Kidney glomerular epithelial cell (primary cell): ENCODE measurements at places on chromosomes 4 and X.
A peak's percentile ranks its signal among the peaks of the same experiment; 100 is the strongest.

DNA sequence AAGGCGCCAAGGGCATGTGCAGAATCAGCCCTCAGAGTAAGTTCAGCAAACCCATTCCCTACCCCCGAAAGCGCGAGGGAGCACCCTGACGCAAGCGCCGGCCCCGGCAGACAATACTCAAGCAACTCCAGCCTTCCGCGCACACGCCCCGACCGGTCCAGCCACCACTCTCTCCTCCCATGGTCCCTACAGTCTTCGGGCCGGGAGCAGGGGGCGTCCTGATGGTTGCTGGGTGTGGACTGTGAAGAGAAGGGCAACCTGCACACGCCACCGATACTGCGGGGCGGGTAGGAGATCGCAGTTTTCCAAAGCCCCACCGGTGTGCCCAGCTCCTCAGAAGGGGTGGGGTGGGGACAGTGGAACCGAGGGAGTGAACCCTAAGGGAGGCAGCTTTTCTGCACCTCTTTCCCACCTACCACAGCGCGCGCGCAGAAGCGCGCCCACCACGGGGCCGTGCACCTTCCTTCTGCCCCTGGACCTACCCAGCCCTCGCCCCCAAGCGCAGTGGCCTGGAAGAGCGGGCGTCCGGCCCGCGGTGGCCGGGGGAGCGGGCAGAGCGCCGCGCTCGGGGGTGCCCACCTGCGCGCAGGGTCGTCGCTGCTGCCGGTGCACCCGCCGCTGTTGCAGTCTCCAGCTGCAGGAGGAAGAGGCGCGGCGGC lies 650.2 kb upstream of the DIPK2B start:
- no peak for DNase-seq

- DNase-seq = no peak
Observed at GRCh38 chr4:26076000-26076587, 162.1 kb downstream of the SMIM20 start.

DNA sequence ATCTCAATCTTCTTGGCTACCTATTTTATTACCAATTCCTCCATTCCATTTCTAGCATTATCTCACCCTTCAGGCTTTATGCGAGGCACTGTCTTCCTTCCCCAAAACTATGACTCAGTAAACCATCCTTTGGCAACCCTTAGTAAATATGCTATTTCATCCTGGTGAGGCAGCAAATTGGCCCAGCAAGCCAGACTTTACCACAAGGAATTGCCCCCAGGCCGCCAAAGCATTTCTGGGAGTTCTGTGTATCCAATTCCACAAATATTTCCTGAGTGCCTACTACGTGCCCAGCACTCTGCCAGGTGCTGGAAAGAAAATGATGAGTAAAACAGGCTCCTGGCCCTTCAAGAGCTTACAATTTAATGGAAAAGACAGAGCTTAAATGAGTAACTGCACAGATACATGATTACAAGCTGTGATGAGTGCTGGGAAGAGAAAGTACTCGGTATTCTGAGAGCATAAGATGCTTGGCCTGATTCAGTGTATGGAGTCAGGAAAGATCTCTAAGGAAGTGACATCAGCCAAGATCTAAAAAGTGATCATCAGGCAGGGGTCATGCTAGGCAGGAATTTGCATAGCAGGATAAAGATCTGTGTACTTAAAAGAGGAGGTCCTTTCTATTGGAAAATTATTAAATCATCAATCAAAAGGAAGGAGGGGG lies 193.8 kb downstream of the ADAMTS3 start:
- DNase-seq = no peak

DNA sequence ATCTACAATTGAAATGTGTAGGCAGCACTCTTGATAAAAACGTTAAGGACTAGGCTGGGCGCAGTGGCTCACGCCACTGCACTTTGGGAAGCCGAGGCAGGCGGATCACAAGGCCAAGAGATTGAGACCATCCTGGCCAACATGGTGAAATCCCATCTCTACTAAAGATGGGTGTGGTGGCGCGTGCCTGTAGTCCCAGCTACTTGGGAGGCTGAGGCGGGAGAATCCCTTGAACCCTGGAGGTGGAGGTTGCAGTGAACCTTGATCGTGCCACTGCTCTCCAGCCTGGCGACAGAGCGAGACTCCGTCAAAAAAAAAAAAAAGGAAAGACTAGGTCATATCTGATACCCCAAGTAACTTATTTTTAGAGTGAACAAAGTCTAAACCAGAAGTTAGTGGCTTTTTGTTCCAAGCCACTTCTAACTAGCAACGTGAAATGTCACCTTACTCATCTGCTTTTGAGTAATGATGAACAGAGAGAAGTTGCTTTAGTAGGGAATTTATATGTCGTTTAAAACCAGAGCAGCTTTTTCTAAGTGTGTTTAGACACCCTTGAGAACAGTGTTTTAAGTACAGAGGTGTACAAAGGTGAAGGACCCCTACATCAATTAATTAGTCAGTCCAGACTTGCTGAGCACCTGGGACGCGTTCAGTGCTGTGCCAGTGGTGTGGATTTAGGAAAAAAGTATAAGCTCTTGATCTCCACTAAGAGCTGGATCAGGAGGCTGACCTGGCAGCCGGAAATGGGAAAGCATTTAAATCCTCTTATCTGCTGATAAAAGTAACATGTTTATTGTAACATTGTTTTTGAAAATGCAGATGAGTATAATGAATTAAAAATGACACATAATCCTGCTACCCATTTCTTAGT lies 23.5 kb downstream of the SPRY1 start:
- no peak for DNase-seq

DNA sequence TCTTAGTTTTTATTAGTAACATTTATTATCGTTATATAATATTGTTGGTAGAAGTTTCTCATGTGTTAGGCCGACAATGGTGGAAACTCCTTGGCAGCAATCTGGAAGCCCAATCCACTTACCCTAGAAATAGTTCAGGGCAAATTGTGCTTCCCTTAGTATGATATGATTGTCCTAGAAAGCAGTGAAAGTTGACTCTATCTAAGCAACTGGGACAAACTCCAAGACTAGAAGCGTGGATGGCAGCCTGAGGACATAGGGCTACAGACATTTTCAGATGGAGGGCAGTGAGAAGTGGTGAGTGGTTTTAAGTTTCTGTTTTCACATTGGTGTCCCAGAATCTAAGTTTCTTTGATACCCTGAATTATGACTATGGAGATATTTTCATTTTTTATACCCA lies 63.3 kb upstream of the TRPC3 start:
- no peak for DNase-seq

DNA sequence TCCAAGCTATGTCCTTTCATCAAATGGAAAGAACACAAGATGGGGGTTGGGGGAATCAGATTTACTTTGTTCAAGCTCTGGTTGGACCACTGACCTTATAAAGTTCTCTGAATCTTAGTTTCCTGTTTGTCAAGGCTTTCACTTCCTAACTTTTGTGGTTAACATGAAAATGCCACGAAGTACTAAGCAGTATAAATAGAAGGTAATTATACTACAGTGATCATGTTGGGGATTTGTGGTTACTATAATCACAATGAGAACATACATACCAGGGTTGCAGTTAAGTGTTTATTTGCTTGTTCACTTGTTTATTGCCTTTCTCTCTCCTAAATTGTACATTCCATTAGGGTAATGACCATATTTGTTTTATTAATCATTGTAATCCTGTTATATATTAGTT lies 53.2 kb downstream of the SPRY1 start:
- DNase-seq = peak; percentile 60

DNA sequence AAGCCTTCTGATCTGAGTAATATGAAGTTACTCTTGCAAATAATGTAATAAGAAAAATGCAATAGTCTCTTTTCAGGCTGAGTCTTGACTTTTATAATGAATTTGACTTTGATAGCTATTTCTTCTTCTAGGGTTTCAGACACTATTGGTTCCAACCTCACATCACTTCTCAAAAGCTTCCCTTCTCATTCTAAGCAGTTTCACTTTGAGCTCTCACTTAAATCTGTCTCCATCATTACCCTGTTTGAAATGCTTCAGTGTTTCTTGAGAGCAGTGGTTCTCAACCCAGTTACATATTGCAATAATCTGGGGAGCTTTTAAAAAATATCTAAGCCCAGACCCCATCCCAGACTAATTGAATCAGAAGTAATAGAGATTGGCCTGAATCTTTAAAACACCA lies 40.5 kb upstream of the BMP2K start:
- no peak for DNase-seq

DNA sequence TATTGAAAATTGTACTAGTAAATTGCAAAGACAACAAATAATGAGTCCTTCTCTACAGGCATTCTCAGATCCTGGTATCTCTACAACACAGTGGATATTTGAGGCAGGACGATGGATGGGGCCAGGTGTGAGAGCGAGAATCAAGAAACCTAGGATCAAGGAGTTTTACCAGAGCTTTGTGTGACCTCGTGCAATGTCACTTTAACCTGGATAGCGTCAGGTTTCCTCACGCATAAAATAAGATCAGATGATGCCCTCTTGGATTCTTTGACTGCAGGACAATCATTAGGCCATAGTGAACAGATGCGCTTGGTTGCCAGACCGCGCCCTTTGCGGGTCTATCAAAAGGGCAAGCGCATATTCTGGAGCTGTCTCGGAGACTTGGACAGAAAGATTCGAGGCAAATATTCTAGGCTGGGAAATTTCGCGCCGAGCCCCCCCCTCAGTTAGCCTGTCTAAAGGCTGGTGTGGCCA lies 66.6 kb downstream of the FBXO8 start:
- no peak for DNase-seq

- peak; percentile 88 for DNase-seq
Observed at GRCh38 chr4:15001248-15001868, 923 bp upstream of the CPEB2 start.

- DNase-seq = peak; percentile 41
Observed at GRCh38 chr4:88320224-88320779, 35.9 kb upstream of the PPM1K start.

- DNase-seq = no peak
Observed at GRCh38 chr4:141640696-141641095, 4.3 kb downstream of the IL15 start.

GRCh38 chr4:78288327-78288726 lies 231.2 kb downstream of the FRAS1 start:
- DNase-seq = no peak

DNA sequence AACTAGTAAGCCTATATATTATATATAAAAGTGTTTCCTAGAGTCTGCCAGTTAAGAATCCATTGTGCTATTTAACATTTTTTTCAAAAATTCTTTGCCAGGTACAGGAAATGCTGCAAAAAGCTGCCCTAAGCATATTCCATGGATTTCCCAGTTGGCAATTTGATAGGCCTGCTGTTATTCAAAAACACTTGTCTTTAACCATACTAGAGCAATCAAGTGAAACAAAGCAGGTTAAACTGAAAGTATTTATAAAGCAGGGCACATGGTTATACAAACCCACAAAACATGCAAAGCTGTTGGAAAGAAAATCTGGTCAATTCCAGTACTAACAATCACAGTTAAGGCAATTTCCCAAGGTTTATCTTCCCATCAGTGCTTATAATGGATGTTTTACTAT lies 159.9 kb downstream of the UNC5C start:
- peak; percentile 69 for DNase-seq

GRCh38 chr4:109972786-109973528 lies 60.3 kb downstream of the EGF start:
- DNase-seq = no peak

DNA sequence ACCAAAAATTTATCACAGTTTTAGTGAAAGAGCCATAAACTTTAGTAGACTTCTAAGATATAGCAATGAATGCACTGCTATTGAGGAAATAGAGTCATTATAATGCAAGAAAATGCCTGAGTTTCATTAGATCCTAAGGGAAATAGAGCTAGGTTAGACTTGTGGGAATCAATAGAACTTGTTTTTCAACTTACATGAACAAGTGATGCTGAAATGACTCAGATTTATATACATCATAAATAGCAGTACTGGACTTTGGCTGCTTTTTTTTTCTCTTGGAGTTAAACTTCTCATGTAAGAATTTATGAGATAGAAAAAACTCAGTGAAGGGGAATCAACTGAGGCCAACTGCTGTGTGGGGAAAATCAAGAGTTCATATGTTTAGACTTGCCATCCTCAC lies 216.5 kb upstream of the AADAT start:
- no peak for DNase-seq

DNA sequence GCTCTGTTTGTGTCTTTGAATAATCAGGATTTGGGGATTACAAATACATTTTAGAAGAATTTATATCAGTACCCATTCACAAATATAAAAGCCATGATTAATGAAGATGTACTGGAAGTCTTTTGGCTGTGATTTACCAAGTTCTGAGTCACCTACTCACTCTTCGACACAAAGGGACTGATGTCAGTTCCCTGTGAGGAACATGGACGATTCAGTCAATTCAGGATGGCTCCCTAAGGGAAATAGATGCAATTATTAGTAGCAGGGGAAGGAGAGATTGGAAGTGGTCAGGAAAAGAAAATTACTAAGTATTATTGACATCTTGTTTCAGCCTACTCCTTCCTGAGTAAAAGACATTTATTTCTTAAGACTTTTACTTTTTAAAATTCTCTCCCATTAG lies 550.7 kb upstream of the SLIT2 start:
- no peak for DNase-seq

DNA sequence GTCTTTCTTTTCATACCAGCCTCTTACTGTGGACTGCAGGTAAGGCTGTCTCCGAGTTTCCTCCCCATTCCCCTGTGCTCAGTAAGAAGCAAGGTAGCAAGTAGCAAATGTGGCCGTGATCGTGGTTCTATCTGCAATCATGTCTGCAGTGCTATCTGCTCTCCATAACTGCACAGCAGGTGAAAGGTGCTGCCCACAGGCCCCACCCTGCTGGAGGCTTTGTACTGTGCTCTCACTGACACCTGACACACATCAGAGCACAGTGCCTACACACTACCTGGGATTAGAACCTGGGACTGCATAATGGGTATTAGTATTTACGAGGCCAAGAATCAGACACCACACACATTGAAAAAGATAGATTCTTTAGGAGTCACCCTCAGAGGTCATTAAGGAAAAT lies 15.3 kb downstream of the PGRMC1 start:
- no peak for DNase-seq

DNA sequence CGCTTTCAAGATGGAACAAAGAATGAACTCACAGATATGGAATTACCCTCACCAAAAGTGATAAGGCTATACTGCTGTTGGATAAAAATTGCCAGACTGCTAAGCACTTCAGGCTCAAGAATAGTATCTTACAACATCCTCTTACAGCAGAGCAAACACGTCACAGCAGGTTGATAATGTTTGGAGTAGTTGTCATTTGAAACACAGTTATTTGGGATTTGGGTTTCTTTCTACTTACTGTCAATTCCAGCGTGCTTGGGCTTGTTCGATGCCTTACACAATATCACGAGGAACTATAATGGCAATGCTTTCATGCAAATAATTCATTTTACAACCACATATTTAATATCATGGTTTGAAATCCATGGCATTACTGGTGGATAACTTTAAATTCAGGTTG lies 1223.7 kb upstream of the AGA start:
- DNase-seq = no peak
